ENCODE measurements at places on chromosomes 16 and 17.

- no peak for DNase-seq
These were observed 873 bp downstream of the SETD1A start for GRCh38 chr16:30958175-30959079.

- DNase-seq, result no peak
These were observed 54.9 kb downstream of the BEAN1 start for GRCh38 chr16:66481943-66482390.

DNA sequence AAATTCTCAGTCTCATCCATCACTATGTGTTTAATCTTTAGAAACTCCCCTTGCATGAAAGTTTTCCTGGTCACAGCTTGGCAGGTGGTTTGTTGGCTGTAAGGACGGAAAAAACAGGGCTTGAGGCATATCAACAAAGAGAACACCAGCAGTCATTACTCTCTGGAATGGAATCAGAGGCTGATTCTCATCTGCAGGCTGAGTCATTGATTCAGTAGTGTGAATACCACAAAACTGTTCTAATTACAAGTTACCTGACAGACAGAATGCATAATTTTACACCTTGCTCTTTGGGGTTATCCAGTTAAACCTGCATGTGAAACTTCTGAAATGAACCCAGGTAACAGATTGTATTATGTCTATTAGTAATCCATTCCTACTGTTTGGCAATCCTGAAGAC, 11.5 kb upstream of the SLFN12L start:
- DNase-seq, result no peak

- DNase-seq, result no peak
These were observed 98.9 kb upstream of the NLRP1 start for GRCh38 chr17:5683241-5683640.

DNA sequence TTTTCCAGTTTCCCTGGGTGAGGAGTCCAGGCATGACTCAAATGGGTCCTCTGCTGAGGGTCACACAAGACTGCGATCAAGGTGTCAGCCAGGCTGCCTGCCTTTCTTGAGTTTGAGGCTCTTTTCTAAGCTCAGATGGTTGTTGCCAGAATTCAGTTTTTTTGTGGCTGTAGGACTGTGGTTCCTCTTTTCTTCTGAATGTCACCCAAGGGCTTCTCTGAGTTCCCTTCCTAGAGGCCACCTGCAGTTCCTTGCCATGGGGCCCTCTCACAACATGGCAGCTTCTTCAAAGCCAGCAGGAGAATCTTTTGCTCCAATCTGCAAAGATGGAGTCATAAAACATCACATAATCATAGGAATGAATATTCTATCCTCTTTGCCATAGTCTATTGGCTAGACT, 17.5 kb downstream of the LIMD2 start:
- DNase-seq, result no peak

DNA sequence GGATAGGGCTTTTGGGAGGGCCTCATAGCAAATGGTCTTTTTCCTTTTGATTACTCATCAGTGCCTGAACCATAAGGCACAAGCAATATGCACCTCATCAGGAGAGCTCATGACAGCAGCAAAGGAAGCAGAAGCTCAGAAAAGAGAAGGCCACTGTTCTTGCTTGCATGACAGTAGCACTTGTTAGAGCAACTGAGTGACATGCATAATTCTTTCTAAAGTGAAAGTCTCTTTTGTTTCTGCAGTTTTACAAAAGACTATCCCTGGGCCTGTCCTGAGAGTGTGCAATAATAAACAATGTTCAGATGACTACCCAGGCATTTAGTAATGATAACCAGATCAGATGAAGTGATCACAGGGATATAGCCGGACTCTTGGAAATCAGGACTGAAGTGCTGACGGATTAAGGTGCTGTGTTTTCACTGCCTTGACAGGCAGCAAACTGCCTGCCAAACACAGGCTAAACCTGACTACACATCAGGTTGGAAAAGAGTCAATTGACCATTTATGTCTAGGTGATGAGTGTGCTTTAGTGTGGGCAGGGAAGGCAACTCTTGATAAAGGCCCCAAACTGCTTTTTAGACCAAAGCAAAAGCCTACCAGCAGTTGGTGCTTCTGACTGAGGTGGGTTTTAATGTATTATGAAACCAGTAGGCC, 1860.3 kb downstream of the TP53TG3F start:
- no peak for DNase-seq

DNA sequence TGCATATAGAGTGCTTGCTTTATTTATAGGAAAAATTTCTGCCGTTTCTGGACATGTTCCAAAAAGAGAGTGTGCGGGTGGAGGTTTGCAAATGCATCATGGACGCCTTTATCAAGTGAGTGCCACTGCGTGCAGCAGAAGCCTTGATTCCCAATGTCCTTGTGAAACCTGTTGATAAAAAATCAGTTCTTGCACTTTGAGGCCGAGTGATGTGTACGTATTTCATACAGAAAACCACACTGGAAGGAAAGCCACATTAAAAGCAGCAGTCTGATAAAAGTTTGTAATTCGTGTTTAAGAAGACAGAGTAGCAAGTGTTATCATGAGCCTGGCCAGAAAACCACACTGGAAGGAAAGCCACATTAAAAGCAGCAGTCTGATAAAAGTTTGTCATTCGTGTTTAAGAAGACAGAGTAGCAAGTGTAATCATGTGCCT, 78.0 kb downstream of the KNOP1 start:
- DNase-seq, result no peak

- DNase-seq, result no peak
These were observed 101.5 kb upstream of the ZNF750 start for GRCh38 chr17:82941021-82942001.

GRCh38 chr16:4681471-4682083, 11.8 kb upstream of the NUDT16L1 start:
- no peak for DNase-seq

GRCh38 chr16:57475711-57476339, 10.5 kb downstream of the DOK4 start:
- peak; percentile 62 for DNase-seq

DNA sequence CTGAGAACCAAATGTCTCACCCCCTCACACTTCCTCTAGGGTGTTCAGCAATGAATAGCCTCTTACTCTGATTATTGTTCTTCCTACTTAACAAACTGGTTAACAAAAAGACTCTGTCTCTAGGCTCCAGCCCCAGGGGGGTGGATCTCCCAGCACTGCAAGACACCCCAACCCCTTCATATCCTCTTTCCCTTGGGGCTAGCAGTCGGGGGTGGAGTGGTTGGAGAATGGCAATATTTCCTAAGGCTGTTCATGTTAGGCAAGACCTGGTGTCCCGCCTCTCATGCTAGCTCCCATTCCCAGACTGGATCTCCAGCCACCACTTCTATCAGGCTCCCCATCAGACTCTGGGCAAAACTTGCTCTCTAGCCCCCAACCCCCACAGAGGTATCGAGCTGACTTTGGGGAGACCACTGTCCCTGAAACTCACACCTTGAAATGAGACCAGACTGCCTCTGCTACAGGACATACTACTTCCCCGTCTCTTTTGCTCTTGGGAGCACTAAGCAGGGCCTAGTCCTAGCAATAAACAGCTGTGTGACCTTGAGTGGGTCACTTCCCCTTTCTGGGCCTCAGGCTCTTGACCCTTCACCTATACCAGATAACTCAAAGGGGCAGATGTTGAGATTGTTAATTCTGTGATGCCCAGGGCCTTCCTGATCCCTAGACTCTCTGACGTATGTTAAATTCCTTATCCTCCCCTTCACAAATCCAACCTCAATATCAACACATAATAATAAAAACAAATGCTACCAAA, 2.4 kb downstream of the SLC25A35 start:
- no peak for DNase-seq

GRCh38 chr16:5447734-5448133, 350.1 kb upstream of the EEF2KMT start:
- no peak for DNase-seq

DNA sequence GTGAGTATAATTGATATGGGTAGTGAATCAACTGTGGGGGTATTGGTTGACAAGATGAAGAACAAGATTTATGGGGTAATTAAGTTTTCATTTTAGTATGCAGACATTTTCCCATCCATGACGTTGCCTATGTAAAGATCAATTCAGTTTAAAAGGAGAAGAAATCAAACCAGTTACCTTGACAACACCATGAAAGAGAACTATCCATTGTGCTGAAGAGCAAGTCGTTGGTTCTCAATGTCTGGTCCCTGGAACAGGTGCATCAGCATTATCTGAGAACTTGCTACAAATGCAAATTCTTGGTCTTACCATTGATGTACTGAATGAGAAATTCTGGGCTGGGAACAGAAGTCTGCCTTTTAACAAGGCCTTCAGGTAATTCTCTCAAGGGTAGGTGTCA, 801 bp upstream of the OR4D2 start:
- no peak for DNase-seq

DNA sequence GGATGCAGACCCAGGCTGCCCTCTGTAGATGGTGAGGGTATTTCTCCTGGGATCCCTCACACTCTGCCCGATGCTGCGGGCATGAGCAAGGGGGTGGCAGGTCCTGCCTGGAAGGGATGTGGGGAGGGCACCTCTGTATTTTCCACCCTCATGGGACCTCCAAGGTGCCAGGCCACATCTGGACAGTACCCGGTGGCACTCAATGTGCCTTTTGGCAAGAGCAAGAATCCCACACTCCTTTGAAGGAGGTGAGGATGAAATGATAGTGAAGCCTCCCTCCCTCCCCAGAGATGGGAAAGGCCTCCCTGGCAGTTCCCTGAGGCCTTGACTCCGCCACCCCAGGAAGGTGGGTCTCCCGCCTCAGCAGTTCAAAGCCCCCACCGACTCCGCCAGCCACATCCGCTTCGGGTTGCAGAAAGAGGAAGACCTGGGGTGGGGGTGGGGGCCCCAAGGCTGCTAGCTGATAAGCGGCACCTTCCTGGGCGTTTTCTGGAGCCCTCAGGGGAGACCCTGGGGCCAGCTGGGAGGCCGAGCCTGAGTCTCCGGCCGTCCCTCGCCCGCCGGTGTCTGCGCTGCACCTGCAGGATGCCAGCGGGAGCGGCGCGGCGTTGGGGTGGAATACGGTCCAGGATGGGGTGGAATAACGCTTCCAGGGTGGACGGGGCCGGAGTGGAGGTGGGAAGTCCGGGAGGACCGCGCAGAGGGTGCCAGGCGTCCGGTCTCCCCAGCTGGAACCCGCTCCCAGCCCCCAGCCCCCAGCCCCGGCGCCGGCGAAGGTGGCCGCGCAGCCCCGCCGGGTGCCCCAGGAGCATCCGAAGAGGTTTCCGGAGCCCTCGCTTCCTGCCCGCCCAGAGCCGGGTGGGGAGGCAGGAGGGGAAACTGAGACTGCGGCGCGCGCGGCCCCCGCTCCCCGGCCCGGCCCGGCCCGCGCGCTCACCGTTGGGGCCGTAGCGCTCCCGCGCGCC, 718 bp downstream of the ATP2A3 start:
- DNase-seq, result peak; percentile 64

DNA sequence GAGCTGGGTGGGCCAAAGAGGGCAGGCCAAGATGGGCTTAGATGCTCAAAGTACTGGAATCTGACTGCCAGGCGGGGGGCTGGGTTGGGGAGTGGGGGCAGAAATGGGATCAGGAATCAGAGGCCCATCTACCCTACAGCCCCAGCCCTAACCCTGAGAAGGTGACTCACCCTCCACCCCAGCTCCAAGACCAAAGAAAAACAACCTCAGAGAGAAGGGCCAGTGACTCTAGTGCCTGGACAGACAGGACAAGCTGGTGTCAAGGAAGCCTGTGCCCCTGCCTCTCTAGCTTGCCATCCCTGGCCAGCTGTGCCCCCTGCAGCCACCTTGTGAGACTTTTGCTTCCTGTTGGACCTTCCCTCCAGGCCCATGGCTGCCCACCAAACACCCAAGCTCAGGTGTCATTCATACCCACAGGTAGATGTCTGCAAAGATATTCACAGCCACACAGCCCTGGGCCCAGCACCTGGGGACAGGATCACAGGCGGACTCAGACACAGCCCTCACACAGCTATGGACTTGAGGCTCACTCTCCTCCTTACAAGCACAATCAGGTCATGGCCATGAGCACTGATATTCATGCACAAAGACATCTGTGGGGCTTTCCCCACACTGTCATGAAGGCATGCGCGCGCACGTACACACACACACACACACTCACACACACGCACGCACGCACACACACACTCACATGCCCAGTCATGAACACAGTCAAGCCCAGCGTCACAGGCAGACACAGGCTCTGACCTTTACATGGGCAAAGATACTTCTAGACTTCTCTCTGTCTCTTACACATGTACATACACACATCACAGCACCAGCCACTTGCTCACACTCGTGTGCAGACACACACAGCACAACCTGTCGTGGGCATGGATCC, 2.8 kb downstream of the WNT3 start:
- DNase-seq, result no peak

DNA sequence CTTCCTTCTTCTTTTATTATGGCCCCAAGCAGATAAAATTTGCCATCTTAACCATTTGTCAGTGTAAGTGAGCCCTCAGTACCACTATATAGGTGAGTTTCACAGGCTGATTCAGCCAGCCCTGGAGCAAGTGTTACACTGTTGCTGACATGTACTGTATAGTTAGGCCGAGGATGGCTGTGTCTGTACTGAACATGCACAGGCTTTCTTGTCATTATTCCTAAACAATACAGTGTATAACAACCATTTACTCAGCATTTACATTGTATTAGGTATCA, 53.7 kb downstream of the AMFR start:
- DNase-seq, result no peak

- no peak for DNase-seq
These were observed at the start of gene CLEC19A for GRCh38 chr16:19285431-19285830. TSS of gene CLEC19A (plus strand) at chr16:19285731. CDS start at chr16:19285852, 121 bp downstream.

GRCh38 chr16:57489229-57489628, 2.9 kb upstream of the DOK4 start:
- no peak for DNase-seq

- no peak for DNase-seq
These were observed 1.3 kb downstream of the METRN start for GRCh38 chr16:716200-716568.

DNA sequence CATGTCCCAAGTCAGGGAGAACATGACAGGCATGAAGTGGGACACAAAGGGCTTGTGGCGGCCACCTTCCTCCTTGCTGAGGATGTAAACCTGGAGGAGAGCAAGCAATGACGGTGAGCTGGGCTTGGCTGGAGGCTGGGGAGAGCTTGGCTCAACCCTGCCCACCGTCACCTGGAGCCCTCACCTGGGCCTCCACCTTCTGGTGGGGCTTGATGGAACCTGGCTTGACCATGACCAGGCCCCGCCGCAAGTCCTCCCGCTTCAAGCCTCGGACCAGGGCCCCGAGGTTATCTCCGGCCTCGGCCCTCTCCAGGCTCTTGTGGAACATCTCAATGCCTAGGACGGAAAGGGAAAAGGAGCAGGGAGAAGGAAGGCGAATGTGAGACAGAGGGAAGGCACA, 2.4 kb downstream of the TUFM start:
- no peak for DNase-seq

- no peak for DNase-seq
These were observed 45.3 kb downstream of the BRD7 start for GRCh38 chr16:50323335-50324011.

DNA sequence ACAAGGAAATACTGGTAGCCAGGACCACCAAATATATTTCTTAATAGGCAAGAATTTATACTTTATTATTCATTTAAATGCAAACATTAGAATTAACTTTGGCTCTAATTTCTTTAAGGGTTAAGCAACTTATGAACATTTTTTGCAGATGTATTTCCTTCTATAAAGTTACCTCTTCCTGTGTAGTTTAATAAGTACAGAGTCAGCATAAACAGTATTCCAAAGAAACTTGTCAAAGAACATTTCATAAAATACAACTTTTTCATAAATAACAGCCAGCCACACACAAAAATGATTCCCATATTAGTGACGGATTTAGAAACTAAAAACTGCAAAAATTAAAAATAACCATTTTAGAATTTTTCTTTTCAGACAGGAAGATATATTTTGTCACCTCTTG, 723.2 kb downstream of the KCNJ2 start:
- DNase-seq, result no peak

GRCh38 chr17:5097101-5097834, 14.4 kb downstream of the ZNF232 start:
- DNase-seq, result peak; percentile 44

GRCh38 chr16:87203060-87203656, 114.0 kb downstream of the C16orf95 start:
- peak; percentile 3 for DNase-seq

Data from memory B cell (primary cell).